ENCODE measurements at places on chromosomes 12 and 14.

- DNase-seq = no peak
These were observed 44.2 kb downstream of the ZFP36L1 start for GRCh38 chr14:68748691-68749090.

DNA sequence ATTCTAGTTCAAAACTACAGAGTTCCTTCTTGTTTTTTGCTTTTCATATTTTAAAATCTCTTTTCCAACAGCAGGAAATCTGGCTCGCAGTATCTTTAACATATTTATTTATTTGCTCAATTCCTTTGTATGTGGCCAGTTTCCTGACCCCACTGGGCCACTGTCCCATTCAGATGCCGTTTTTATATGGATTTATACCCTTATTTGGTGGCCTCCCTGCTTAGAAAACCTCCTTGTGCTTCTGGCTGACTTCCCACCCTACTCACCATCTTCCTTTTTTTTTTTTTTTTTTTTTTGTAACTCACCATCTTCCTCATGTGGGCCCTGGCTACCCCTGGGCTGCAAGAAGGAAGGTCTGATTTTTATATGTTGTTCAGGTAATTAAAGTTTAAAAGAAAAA, 53.9 kb downstream of the TTLL5 start:
- DNase-seq = no peak

DNA sequence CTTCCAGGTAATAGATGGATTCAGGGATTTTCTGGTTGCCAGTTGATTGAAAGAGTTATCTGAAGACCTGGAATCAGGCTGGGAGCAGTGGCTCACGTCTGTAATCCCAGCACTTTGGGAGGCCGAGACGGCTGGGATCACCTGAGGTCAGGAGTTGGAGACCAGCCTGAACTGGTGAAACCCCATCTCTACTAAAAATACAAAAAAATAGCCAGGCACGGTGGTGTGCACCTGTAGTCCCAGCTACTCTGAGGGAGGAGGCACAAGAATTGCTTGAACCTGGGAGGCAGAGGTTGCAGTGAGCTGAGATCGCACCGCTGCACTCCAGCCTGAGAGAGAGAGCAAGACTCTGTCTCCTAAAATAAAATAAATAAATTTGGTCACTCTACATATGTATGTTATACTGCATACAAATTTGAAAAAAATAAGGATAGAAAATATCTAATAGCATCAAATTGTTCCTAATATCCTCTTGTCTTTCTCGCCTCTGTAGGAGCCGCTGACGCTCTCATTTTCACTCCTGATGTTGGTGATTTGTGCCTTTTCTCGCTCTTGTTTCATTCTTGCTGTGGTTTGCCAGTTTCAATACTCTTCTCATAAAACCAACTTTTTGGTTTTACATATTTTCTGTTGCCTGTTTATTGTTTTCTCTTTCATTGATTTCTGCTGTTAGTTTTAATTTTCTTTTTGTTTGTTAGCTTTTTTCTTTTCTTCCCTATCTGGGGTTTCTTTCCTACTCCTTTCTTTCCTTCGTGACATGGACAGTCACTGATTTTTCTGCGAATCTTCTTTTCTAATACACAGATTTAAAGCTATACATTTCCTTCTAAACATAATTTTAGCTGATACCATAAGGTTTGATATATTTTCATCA, 23.8 kb upstream of the PLD4 start:
- no peak for DNase-seq

- DNase-seq = no peak
These were observed 38.5 kb downstream of the DUSP16 start for GRCh38 chr12:12524128-12524527.

DNA sequence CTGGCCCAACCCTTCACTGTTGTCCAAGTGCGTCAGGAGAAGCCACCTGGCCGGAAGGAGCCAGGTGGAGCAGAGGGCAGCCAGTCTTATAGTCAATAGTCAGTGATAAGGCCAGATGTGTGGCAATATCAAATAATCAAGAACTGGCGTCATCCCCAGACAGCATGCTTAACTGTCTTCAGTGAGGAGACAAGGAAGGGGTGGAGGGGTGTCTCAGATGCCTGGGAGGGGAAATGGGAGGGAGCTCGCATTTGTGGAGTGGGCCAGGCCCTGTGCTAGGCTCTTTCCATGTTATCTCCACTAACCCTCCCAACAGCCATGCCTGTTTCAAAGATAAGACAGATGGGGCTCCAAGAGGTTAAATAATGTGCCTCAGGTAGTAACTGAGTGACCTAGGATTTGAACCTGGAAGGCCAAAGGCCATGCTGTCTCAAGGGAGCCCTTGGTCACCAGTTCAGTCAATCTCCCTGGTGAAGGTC, 48.9 kb upstream of the FOS start:
- no peak for DNase-seq

GRCh38 chr14:23896609-23897153, 56.9 kb upstream of the DHRS4 start:
- no peak for DNase-seq

- no peak for DNase-seq
These were observed 34.2 kb upstream of the KTN1 start for GRCh38 chr14:55545779-55546178.

DNA sequence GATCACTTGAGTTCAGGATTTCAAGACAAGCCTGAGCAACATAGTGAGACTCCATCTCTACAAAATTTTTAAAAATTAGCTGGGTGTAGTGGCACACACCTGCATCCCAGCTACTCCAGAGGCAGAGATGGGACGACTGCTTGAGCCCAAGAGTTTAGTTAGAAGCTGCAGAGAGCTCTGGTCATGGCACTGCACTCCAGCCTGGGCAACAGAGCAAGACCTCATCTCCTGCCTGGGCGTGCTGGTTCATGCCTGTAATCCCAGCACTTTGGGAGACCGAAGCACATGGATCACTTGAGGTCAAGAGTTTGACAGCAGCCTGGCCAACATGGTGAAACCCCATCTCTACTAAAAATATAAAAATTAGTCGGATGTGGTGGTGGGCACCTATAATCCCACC, 20.2 kb downstream of the CLIP1 start:
- DNase-seq = no peak

- no peak for DNase-seq
These were observed 74.8 kb upstream of the TCL1B start for GRCh38 chr14:95611293-95611880.

GRCh38 chr14:77390188-77390587, 13.0 kb downstream of the SAMD15 start:
- no peak for DNase-seq
